ENCODE measurements at places on chromosomes 7 and 10.

GRCh38 chr7:98681951-98682350, 64.9 kb downstream of the NPTX2 start:
- no peak for DNase-seq

GRCh38 chr10:91090761-91091529, 129.5 kb upstream of the PCGF5 start:
- DNase-seq, result no peak

DNA sequence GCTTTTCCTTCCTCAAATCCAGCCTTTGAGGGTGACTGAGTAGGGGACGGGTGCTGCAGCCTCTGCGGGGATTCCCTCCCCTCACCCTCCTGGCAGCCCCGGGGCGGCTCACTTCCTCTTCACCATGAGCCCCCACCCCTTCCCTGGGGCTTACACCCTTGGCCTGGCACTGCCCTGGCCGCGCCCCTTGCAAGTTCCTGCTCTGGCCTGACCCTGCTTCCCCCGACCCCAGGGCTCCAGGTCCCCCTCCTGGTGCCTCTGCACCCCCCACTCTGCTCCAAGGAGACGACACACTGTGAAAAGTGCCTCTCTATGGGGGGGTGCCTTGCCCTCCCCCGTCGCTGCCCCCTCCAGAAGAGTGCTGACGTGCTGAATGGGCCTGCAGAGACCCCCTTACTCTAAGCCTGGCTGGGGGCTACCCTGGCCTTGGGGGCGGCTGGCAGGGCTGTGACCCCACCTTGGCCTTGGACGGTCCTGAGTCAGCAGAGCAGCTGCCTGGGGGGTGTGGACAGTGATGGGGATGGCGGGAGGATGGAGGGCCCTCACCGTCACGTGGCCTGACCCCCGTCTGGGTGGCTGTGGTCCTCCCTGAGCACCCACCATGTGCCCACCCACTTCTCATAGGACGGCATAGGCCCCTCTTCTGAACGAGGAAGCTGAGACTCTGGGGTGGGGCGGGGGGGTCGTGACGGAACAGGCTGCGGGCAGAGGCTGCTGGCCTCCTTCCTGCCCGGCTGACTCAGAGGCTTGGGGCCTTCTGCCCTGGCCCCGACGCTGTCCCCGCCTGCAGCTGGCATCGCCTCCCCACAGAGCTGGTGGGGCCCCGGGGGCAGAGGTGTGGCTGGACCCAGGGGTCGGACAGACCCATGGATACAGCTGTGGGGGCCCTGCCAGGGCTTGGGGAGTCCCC, 9.8 kb downstream of the LFNG start:
- peak; percentile 79 for DNase-seq

DNA sequence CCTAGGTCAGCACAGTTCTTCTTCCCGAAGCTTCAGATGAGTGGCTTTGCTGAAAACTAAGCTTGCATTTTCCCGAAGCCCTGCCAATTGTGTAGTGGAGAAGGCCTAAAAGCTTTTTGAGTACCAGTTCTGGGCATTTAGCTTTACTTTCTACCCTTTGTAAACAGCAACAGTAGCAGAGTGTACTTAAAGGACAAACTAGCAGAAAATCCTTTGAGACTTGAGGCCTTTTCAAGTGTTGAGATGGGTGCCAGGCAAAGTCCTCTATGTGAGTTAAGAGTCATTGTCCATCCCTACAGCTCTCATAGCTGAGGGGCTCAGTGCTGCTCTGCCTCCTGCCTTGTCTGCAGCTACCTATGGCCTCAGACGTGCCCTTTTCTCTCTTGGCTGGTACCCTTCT, 368.2 kb downstream of the CCSER2 start:
- DNase-seq, result no peak

DNA sequence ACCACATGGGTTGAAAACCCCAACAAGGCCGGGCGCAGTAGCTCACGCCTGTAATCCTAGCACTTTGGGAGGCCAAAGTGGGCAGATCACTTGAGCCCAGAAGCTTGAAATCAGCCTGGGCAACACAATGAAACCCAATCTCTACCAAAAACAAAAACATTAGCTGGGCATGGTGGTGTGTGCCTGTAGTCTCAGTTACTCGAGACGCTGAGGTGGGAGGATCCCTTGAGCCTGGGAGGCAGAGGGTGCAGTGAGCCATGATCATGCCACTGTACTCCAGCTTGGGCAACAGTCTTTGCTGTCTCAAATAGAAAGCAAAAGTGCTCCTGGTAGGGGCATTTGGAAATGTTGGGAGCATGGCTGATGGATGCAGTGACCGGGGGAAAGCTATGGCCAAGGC, 209.6 kb upstream of the PLXNA4 start:
- no peak for DNase-seq

GRCh38 chr10:132563485-132564248, 26.1 kb downstream of the INPP5A start:
- no peak for DNase-seq

DNA sequence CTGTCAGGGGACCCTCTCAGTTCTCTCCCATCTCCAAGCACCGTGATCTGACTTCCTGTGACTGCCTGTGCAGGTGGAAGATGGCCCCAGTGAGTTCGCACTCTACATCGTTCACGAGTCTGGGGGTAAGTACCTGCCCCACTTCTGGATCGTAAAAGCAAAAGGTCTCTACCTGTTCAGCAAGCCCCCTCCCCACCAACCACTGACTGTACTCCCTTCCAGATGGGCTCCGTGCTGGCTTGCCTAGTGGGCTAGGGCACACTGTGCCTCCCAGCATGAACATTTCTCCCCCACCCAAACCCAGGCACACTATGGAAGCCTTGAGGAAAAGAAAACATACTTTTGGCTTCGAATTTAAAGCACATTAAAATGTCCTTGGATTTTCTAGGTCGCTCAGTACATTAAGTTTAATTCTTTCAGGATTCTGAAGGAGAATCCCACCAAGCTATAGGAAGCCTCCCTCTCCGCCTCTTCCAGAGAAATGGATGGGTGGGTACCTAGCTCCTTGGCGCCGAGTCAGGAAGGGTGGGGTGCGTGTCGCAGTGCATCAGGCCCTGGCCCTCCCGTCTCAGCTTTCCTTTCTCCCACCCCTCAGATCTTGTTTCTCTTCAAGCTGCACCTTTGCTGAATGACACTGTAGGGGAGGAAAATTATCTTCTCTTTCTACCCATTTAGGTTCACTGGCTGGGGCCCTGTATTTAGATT, 11.0 kb upstream of the ZNF22 start:
- no peak for DNase-seq

- no peak for DNase-seq
Observed at GRCh38 chr10:46283580-46284285, 3.1 kb upstream of the ANTXRL start.

Measured in activated naive CD4-positive, alpha-beta T cell treated with anti-CD3 and anti-CD28 coated beads, Interleukin-2, amount 50 U/mL, for 72 hours (primary cell).